CD8-positive, alpha-beta memory T cell (primary cell): ENCODE measurements at places on chromosomes 12 and 14. TPM values are rescaled to one million over a fixed set of nuclear protein-coding genes. Genes with fewer than 3 reads are reported as not detected.

DNA sequence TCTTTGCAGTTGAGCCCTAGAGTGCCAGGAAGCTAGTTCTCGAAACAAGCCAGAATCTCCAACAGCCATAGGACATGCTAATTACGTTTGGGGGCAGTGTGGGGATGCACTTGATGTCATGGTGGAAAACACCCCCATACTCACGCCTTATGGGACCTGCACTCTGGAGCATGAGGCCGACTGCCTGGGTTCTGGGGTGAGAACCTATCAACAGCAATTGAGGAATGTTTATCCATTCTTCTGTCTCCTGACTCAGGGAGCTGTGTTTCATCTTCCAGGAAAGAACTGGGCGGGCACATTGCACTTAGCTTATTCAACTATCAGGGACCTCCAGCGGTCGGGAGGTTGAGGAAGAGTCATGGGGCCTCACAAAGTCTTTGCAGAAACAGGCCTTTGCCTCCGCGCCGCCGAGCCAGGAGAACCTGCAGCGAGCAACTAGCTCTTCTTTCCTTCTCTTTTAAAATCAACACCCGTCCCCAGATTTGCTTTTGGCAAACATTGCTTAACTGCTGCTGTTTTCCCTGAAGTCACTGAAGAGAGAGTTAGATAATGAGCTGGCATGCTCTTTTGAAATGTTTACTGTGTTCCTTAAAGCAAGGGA is 226.1 kb upstream of the DIO3 start:
- DNase-seq, result no peak

DNA sequence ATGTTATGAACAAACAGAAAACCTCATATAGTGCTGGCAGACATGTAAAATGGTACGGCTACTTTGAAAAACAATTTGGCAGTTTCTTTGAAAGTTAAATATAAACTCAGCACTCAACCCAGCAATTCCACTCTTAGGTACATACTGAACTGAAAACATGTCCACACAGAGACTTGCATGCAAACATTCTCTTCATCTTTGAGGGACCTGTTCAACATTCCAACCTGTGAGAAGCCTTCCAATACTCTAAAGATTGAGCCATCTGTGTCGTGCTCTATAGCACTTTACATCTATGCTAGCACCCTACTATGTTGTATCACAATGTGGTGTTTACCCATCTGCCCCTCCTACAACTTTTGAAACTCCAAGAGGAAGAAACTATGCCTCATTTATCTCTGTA is 79.3 kb downstream of the DNAI7 start:
- no peak for DNase-seq

DNA sequence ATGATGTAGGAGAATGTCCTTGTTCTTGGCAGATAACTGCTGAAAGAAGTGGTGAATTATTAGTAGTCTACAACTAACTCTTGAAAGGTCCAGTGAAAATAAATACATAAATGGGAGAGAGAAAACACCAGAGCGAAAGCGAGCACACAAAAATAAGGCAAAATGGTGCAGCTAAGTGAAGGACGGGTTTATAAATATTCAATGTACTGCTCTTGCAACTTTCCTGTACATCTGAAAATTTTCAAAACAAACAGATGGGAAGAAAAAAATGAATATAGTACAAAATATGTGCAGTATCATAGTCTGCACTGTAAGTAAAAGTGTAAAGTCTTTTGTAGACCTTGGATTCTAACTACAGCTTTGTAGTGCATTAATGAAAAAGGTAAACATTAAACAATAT is 1.3 kb downstream of the MOK start:
- no peak for DNase-seq

FAM186B gene
- total RNA-seq, result 0.15 TPM

GRCh38 chr12:56029666-56030293 is 8.9 kb downstream of the IKZF4 start:
- DNase-seq, result no peak

GRCh38 chr12:108519558-108519957 is 4.5 kb downstream of the FICD start:
- no peak for DNase-seq

DNA sequence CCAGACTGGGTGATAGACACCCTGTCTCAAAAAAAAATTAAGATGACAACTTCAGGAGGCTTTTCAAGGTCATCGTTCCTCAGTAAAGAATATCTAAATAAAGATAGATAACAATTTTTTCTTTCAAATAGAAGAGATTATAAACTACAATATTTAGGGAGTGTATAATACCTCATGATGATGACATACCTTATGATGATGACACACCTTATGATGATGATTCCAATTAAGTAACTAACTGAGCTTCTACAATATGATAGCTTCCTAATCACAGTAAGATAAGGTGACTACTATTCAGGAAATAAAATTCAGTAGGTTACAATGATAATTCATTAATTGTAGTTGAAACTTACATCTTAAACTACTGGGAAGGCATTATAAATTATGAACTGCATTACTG is 40.4 kb downstream of the KITLG start:
- no peak for DNase-seq

KRT72 gene
- total RNA-seq, result not detected

- DNase-seq, result no peak
Observed at GRCh38 chr14:64934338-64934929, 8.1 kb downstream of the GPX2 start.

FGF23 gene
- total RNA-seq, result not detected

SIX6 gene
- not detected for total RNA-seq

AQP2 gene
- total RNA-seq, result not detected

- no peak for DNase-seq
Observed at GRCh38 chr12:109527489-109528123, 45.7 kb downstream of the MMAB start.

DNA sequence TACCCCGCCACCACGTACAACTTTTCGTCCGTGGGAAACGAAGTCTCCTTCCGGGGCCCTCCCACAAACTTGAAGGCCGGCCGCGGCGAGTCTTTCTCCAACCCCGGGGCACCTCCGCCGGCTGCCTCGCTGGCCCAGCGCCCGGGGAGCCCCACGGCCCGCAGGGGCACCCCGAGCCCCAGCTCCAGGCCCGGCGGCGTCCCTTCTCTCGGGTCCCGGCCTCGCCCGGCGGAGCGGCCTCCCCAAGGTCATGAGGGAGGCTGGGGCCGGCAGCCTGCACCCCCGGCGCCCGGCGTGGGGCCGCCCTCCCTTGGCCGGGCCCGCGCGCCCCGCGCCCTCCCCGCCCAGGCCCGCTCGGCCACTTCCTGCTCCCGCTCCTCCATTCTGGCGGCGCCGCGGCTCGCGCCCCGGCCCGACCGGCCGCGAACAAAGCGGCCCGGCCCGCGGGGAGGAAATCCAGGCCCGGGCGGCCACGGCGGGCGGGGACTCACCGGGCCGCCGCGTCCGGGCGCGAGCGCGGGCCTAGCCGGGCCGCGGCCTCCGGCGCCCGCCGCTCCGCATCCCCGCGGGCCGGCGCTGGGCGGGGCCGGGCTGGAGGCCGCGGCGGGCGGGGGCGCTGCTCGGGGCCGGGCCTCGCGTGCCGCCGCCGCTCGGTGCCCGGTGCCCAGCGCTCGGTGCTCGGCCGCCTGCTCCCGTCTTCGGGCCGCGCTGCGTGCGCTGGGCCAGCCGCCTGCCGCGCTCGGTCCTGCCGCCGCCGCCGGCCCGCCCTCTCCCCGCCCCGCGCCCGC is at the start of gene AKT1:
Gene AKT1, minus strand, starts transcription at position 756 of the 788 bp plus-strand sequence. CDS start 3,105 bp downstream, outside the sequence.
- peak; percentile 25 for DNase-seq

LRRC10 gene
- not detected for total RNA-seq

GRCh38 chr12:130687190-130687589 is 28.9 kb downstream of the RIMBP2 start:
- no peak for DNase-seq

SLC17A8 gene
- not detected for total RNA-seq

DNA sequence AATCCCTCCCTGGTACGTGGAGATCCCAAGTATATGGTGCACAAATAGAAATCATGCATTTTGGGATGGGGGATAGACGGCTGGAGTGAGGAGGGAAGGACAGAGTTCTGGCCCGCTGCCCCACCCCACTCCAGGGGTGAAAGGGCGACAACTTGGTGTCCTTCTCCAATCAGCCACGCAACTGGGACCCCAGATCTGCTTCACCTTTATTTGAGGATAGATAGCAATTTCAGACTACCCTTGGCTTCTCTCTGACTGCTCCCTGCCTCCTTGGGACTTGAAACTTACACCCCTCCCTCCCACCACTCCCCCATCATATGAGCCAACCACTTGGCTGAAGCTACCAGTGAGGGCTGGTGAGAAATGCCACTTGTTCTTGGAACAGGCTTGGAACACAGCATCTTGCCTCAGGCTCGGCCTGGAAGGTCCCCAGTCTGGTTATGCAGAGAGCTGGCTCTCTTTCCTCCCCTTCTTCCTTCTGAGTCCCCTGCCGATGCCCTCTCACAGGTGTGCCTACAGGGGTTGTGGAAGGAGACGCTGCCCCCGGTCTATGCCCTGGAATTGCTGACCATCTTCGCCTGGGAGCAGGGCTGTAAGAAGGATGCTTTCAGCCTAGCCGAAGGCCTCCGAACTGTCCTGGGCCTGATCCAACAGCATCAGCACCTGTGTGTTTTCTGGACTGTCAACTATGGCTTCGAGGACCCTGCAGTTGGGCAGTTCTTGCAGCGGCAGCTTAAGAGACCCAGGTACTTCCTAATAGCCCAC is 8.1 kb downstream of the OAS3 start:
- no peak for DNase-seq

- no peak for DNase-seq
Observed at GRCh38 chr14:91830777-91831176, 36.6 kb downstream of the TC2N start.

RASSF8 gene
- 0.31 TPM for total RNA-seq

DNA sequence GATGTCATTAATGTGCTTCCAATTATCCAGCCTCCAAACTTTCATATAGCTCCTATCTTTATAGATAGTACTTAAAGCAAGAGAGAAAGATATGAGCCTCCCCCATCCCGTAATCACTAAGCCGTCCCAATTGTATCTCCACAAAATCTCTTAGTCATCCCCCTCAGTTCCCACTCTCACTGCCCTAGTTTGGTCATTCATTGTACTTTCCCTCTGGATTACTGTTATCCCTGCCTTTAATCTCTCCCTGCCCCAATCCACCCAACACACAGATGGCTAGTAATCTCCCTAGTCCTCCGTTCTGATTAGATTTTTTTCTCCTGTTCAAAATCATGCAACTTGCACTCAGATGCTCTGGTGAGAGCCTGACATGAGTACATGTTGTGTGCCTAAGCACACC is 5.4 kb upstream of the BCAT1 start:
- no peak for DNase-seq

CDC42BPB gene
- total RNA-seq, result 1.6 TPM

- DNase-seq, result no peak
Observed at GRCh38 chr12:93219947-93220346, 157.8 kb upstream of the NUDT4 start.

HOXC13 gene
- total RNA-seq, result not detected

MDGA2 gene
- total RNA-seq, result not detected

DNA sequence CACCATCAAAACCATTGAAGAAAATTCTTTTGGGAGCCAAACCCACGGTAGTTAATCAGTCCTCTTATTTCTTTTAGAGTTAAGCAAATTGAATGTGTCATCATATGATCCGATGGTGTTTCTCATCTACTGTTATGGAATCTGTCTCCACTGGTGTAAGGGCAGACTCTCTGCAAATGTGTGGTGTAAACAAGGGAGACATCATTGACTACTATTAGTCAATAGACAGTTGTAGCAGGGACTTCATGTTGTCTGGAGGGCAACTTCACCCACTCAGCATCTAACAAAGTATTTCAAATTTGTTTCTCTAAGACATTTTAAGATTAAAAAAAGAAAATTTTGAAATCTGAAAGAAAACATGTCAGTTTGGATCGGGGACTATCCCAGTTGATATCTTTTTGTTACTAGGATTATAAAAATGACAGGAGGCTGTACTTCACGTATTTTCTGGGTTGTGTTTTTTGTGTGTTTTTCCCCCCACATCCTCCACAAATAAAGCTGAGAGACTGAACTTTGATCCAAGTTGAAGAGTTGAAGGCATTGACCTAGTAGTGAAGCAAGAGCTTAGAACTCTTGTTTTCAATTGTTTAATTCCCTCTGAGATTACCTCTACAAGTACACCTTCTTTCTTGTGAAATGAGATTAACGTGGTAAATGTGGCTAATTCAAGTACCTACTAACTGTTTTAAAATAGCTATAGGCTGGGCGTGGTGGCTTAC is 4.0 kb downstream of the GOLGA5 start:
- no peak for DNase-seq

KCNC2 gene
- total RNA-seq, result not detected

PRH1 gene
- 5.8 TPM for total RNA-seq
